ENCODE measurements at places on chromosomes 13 and 19.

GRCh38 chr13:29564373-29564772 lies 31.1 kb downstream of the SLC7A1 start:
- DNase-seq, result no peak

- no peak for DNase-seq
Observed at GRCh38 chr19:57380923-57381322, 8.7 kb upstream of the ZNF548 start.

DNA sequence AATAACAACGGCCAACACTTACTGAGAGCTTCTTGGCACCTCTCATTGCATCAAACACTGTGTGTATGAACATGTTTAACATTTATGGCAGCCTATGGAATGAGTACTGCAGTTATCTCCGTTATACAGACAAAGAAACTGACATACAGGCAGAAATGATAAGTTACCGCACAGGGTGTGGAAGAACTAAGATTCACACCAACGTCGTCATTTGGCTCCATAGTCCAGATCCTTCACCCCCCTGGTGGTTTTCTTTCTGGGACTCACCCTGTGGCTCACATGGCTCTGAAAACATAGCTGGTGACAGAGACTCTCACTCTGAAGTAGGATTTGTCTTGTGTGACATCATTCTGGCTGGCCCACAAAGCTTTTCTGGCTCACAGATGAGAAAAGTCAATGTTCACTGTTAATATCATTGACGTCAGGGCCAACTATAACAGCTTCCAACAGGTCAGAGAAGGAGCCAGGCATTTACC lies 230.1 kb downstream of the DLEU7 start:
- no peak for DNase-seq

GRCh38 chr13:64849196-64849595 lies 2380.9 kb downstream of the PCDH9 start:
- DNase-seq, result no peak

- no peak for DNase-seq
Observed at GRCh38 chr13:50474088-50474662, 369.3 kb downstream of the DLEU7 start.

GRCh38 chr13:114021464-114022308 lies 47.8 kb upstream of the C13orf46 start:
- peak; percentile 84 for DNase-seq

DNA sequence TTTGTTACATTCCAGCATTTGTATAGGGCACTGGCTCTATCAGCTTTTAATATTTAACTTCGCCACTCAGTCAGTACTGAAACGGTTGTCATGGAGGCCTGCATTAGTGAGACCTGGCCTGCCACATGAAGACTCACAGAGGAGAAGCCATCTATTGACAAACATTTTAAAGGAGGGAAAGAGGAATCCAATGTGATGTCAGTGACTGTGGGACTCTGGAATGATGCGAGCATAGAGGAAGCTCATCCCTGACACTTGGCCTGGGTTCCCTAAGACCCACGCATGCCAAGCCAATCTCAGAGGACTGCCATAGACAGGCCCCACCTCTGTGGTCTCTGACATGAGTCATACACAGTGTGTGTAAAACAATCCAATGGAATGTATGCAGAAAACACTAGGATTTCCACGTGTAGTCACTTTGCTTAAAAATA lies 7.9 kb upstream of the DPY19L3 start:
- no peak for DNase-seq
